ENCODE measurements at places on chromosomes 16 and 17.
A peak's percentile ranks its signal among the peaks of the same experiment; 100 is the strongest.

GRCh38 chr16:70437017-70437581 lies 1.8 kb downstream of the ST3GAL2 start:
- peaks cover 51% of the 10 kb centered on the region for H3K4me1 ChIP-seq
- peak overlapping the region; percentile 88 for H3K4me3 ChIP-seq
- peak overlapping the region; percentile 42 for H3K27ac ChIP-seq
- H3K27me3 ChIP-seq, result no peaks in the 10 kb centered on the region

DNA sequence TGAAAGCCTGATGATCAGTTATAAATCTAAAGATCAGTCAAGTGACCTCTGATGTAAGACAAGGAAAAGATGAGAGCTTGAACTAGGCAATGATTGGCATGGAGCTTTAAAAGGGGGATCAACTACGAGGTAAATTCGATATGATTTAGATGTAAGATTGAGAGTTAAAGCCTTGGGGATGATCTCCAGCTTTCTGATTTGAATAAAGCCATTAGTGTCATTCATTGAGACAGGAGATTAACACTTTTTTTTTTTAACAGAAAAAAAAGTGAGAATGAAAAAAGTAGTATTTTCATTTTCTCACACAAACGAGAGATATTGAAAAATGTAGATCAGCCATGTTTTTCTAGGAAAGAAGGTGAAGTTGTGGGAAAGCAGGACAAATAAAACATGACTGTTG lies 225.4 kb downstream of the CNTNAP4 start:
- H3K4me3 ChIP-seq, result no peak overlapping the region
- DNase-seq, result no peak
- H3K36me3 ChIP-seq, result no peaks in the 10 kb centered on the region
- no peaks in the 10 kb centered on the region for H3K27me3 ChIP-seq
- no peak overlapping the region for H3K27ac ChIP-seq

GRCh38 chr17:8740486-8740885 lies 4.2 kb downstream of the CCDC42 start:
- DNase-seq, result no peak
- H3K27ac ChIP-seq, result no peak overlapping the region
- H3K27me3 ChIP-seq, result peaks cover 6% of the 10 kb centered on the region

DNA sequence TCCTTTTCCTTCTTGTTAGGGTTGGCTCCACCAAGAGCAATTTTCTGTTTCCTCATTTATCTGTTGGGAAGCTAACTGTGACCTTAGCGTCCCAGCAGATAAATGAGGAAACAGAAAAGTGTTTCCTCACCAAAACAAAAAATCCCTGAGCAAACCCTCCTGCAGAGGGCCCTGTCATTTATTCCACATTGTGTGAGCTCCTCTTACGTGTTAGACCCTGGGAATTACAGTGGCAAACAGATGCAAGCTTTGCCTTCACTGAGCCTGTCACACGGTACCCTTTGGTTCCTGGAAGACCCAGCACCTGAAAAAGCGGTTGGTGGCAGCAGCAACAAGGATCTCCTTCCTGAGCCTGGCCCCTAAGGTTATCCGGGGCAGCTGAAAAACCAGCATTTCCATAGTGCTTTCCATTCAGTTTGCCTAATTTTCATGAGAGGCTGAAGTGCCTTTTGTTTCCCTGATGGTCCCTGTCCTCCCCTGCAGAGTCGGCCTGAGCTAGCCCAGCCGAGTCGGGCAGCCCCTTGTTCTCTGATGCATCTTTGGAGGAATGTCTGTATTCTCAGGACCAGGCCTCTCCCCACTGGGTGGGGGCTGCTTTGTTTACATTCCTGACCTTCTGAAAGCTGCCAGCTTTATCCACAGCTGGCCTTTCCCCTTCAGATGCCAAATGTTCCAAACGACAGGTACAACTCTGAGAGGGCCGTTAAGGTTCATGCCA lies 34.7 kb downstream of the YPEL2 start:
- H3K27me3 ChIP-seq, result no peaks in the 10 kb centered on the region
- H3K36me3 ChIP-seq, result peaks cover 5% of the 10 kb centered on the region
- no peak overlapping the region for H3K4me3 ChIP-seq

GRCh38 chr17:3621146-3621720 lies 12.0 kb upstream of the TRPV1 start:
- no peaks in the 10 kb centered on the region for H3K36me3 ChIP-seq
- DNase-seq, result no peak
- no peaks in the 10 kb centered on the region for H3K27me3 ChIP-seq

- H3K27me3 ChIP-seq, result no peaks in the 10 kb centered on the region
- peak; percentile 56 for DNase-seq
Measured at GRCh38 chr16:1770328-1771187, 785 bp downstream of the NME3 start.

DNA sequence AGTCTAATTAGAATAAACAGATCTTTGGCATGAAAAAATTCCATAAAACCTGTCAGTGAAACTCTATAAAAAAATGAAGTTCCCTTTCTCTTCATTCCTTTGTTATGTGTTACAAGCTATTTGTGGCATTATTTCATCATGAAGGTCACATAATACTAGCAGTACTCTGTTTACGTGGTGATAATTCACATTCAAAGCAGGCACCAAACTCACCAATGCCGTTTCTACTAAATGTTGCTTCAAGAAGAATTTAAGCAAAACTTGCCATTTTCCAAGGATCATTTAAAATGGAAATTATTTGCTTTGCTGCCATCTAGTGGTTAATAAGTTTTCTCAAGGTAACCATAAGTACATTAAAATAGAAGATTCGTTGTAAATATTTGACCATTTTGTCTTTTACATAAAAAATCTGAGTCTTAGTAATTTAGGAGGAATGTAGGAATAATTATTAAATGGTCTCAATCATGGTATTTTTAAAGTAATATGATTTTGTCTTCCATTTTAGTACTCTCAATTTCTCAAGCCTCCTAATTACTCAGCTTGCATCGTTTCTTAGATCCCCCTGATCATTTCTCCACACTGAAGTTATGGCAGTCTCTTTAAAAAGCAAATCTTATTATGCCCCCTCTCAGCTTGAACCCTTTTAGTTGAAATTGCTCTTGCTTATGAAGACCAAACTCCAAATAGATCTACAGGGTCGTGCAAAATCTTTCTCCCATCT lies 80.8 kb downstream of the OMG start:
- H3K27me3 ChIP-seq, result no peaks in the 10 kb centered on the region
- H3K4me1 ChIP-seq, result no peaks in the 10 kb centered on the region
- H3K36me3 ChIP-seq, result no peaks in the 10 kb centered on the region
- no peak overlapping the region for H3K4me3 ChIP-seq
- H3K27ac ChIP-seq, result no peak overlapping the region

- H3K36me3 ChIP-seq, result no peaks in the 10 kb centered on the region
- DNase-seq, result peak; percentile 37
- H3K4me3 ChIP-seq, result no peak overlapping the region
- H3K27me3 ChIP-seq, result no peaks in the 10 kb centered on the region
Measured at GRCh38 chr17:15464231-15464985, 3.0 kb downstream of the CDRT4 start.

- no peak overlapping the region for H3K27ac ChIP-seq
- no peaks in the 10 kb centered on the region for H3K4me1 ChIP-seq
- no peak overlapping the region for H3K4me3 ChIP-seq
- H3K27me3 ChIP-seq, result peaks cover 79% of the 10 kb centered on the region
- no peak for DNase-seq
Measured at GRCh38 chr16:86492961-86493629, 17.2 kb upstream of the FOXF1 start.

DNA sequence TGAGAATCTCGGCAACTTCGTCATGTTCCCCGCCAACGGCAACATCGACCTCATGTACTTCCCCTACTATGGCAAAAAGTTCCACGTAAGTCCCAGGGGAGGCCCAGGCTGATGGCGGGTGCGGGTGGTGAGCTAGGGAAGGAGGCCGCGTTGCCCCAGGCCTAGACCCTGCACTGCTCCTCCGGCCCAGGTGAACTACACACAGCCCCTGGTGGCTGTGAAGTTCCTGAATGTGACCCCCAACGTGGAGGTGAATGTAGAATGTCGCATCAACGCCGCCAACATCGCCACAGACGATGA lies 4.8 kb downstream of the ATP1B2 start:
- no peak overlapping the region for H3K4me3 ChIP-seq
- H3K27ac ChIP-seq, result no peak overlapping the region
- no peaks in the 10 kb centered on the region for H3K4me1 ChIP-seq

GRCh38 chr17:78381601-78382232 lies 3.3 kb downstream of the PGS1 start:
- no peaks in the 10 kb centered on the region for H3K27me3 ChIP-seq
- peaks cover 72% of the 10 kb centered on the region for H3K4me1 ChIP-seq
- peak; percentile 86 for DNase-seq
- H3K36me3 ChIP-seq, result no peaks in the 10 kb centered on the region

DNA sequence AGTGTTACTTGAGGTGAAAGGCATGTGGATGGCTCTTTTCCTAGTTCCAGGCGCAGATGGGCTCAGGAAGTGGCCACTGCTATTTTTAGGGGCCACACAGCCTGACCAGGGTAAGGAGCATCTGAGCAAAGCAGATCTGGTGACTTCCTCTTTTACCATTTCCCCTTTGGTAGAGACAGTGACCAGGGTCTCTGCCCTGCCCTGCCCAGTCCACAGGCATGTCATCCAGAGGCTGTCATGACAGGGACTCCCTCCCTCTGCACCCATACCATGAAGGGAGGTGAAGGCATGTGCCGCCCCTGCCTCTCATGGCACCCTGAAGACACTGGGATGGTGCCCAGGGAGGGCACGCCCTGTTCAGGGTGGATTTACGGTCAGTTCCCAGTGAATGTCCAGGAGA lies 2.2 kb downstream of the PLA2G15 start:
- peaks cover 2% of the 10 kb centered on the region for H3K36me3 ChIP-seq
- DNase-seq, result no peak
- no peaks in the 10 kb centered on the region for H3K27me3 ChIP-seq
- H3K4me1 ChIP-seq, result peaks cover 9% of the 10 kb centered on the region
- H3K27ac ChIP-seq, result no peak overlapping the region

- peaks cover 20% of the 10 kb centered on the region for H3K4me1 ChIP-seq
- H3K36me3 ChIP-seq, result no peaks in the 10 kb centered on the region
- no peak overlapping the region for H3K4me3 ChIP-seq
- no peaks in the 10 kb centered on the region for H3K27me3 ChIP-seq
- no peak overlapping the region for H3K27ac ChIP-seq
- DNase-seq, result no peak
Measured at GRCh38 chr17:76451506-76451905, 1.4 kb downstream of the UBE2O start.

DNA sequence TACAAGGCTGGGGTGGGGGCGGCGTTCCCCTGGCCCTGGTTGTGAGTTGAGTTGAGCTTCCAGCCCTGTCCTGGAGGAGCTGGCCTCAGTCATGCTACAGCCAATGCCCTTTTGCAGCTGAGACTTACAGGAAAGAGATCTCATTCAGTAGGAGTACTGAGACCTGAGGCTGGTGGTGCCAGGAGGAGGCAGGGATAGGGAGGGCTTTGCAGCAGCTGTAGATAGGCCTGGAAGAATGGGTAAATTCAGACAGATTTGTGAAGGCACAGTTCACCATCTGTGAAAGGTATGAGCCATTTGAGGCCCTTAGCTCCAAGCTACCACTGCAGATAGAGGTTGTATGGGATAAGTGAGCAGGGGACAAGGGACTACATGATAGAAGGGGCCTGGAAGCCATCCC lies 5.6 kb downstream of the STX4 start:
- peaks cover 3% of the 10 kb centered on the region for H3K36me3 ChIP-seq
- no peak overlapping the region for H3K4me3 ChIP-seq
- H3K4me1 ChIP-seq, result peaks cover 5% of the 10 kb centered on the region

DNA sequence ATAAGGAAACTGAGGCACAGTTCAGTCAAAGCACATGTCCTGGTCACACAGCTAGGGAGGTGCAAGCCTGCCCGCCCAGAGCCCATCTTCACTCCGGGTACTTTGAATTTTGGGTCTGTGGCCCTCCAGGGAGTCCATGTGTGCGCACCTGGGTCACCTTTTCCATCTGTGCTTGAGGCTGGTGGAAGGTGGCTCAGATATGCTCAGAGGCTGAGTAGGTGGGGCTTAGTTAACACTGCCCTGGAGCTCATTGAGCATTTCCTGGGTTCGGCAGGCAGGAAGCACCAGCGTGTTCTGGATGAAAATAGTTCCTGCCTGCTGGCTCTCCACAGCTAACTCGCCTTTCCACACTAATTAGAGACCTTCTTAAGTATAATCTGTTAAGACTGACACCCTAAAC lies 19.2 kb downstream of the FAM234A start:
- no peak overlapping the region for H3K27ac ChIP-seq
- DNase-seq, result no peak
- no peak overlapping the region for H3K4me3 ChIP-seq

GRCh38 chr16:81707411-81708265 lies 71.5 kb upstream of the PLCG2 start:
- peak; percentile 59 for DNase-seq
- peaks cover 37% of the 10 kb centered on the region for H3K4me1 ChIP-seq
- no peaks in the 10 kb centered on the region for H3K27me3 ChIP-seq
- H3K27ac ChIP-seq, result peak overlapping the region; percentile 44

GRCh38 chr16:17544785-17545184 lies 74.0 kb upstream of the XYLT1 start:
- H3K27me3 ChIP-seq, result no peaks in the 10 kb centered on the region
- no peak overlapping the region for H3K4me3 ChIP-seq
- no peak overlapping the region for H3K27ac ChIP-seq
- H3K36me3 ChIP-seq, result no peaks in the 10 kb centered on the region
- DNase-seq, result no peak

DNA sequence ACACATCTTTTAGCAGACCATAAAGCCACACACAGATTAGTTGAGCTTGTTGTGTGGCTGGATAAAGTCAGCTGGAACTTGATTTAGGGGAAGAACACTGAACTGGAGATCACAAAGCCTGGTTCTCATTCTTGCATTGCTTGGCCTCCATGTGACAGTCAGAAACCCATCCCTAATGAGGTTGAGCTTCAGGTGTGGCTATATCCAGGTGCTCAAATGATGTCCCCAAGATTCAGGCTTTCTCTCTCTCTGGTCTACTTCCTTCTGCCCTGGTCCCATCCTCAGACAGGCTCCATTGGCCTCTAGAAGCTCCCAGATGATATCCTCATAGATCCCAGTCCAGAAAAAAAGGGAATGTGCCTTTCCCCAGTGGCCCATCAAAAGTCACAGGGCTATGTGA lies 9.6 kb upstream of the BRD7 start:
- peaks cover 2% of the 10 kb centered on the region for H3K27me3 ChIP-seq
- no peak overlapping the region for H3K4me3 ChIP-seq
- no peak for DNase-seq
- no peak overlapping the region for H3K27ac ChIP-seq

- H3K27ac ChIP-seq, result no peak overlapping the region
- no peaks in the 10 kb centered on the region for H3K36me3 ChIP-seq
- no peak overlapping the region for H3K4me3 ChIP-seq
- no peak for DNase-seq
Measured at GRCh38 chr17:3695129-3695722, 729 bp downstream of the P2RX5 start.

DNA sequence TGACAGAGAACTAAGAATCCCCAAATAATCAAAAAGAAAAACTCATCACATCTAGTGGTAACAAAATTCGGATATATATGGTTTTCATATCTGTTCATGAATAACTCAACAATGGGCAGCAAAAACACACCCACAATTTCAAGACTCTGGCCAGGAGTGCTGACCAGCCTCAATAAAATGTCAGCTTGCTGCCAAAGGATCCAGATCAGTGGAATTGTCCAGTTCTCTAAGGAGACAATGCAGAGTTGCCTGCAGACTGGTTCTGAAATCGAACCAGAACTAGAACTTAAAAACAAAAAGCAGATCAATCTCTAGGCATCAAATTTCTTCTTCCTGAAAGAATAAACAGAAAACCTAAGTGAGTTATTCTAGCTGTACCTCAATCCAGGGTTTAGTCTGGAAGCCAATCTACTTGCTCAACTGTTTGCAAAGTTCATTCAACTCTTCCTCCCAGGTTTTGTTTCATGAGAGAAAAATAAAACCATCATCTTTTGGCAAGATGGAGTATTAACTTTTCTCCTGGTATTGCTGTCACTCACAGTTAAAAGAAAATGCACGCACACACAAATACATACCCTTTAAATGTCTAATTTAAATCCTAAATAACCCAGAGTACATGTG lies 61.0 kb downstream of the CFDP1 start:
- no peak overlapping the region for H3K4me3 ChIP-seq
- peaks cover 3% of the 10 kb centered on the region for H3K4me1 ChIP-seq
- H3K27me3 ChIP-seq, result no peaks in the 10 kb centered on the region
- no peaks in the 10 kb centered on the region for H3K36me3 ChIP-seq
- DNase-seq, result peak; percentile 40

Data from endothelial cell of umbilical vein (primary cell).